ENCODE measurements at places on chromosomes 1 and 21.

- 0 out of 2 replicates have a peak, but pooled peaks cover 2% of the 10 kb centered on the region for H3K27me3 ChIP-seq
- no peak overlapping the region for H3K4me3 ChIP-seq
- H3K36me3 ChIP-seq = no peaks in the 10 kb centered on the region
- H3K4me1 ChIP-seq = peaks cover 7% of the 10 kb centered on the region
- H3K27ac ChIP-seq = no peak overlapping the region
- DNase-seq = no peak
Observed at GRCh38 chr1:34684266-34684665, 70.6 kb upstream of the GJB5 start.

- H3K27me3 ChIP-seq = no peaks in the 10 kb centered on the region
- DNase-seq = no peak
- H3K4me1 ChIP-seq = no peaks in the 10 kb centered on the region
- H3K27ac ChIP-seq = no peak overlapping the region
- H3K36me3 ChIP-seq = no peaks in the 10 kb centered on the region
Observed at GRCh38 chr21:9750341-9751086, 770.9 kb upstream of the TPTE start.

DNA sequence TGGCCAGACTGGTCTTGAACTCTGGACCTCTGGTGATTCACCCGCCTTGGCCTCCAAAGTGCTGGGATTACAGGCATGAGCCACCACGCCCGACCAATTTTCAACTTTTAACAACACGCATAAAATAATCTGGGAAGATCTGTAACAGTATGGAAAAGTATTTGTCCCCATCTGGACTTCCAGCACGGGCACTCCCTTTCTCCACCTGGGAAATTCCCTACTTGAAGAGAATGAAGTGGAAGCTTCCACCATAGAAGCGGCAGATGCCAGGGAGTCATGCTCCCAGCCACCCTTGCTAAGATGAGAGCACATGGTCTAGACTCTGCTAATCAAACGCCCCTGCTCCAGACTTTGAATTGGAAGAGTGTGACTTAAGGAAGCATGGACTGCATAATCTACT, 9.0 kb upstream of the GPR137B start:
- H3K4me3 ChIP-seq = no peak overlapping the region
- H3K36me3 ChIP-seq = no peaks in the 10 kb centered on the region
- H3K27ac ChIP-seq = no peak overlapping the region
- H3K27me3 ChIP-seq = no peaks in the 10 kb centered on the region
- H3K4me1 ChIP-seq = peaks cover 16% of the 10 kb centered on the region

DNA sequence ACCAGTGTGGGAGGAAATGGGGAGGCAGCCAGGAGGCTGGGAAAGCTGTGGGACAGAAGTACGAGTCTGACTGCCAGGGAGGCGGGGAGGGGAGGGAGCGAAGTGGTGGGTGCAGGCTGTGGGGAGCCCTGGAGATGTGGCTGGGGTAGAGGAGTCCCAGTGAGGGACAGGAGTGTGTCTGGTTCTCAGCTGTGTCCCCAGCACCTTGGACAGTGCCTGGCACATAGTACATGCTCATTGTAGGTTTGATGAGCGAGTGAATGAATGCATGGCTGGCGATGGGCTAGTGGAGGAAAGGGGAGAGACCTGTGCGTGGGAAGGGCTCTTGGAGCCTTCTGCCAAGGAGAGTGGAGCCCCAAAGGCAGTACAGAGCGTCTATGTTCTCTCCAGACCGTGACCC, 104.1 kb downstream of the SIK1 start:
- H3K27ac ChIP-seq = no peak overlapping the region
- peaks cover 61% of the 10 kb centered on the region for H3K4me1 ChIP-seq
- no peaks in the 10 kb centered on the region for H3K36me3 ChIP-seq

DNA sequence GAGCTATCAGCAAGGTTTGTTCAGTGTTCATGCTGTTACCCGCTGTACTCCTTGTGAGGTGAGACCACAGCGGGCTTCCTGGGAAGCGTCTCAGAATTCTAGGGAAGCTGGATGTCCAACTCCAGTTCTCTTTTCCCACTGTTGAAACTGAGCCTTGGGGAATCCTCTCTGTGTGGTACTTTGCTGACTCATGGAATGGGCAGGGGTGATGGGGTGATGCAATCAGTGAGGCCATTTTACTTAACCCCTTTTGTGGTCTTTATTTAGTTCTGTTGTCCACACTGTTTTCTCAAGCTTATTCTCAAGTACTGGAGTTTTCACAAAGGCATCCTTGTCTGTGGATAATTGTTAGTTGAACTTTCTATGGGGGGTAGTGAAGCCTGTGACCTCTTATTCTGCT, 42.6 kb downstream of the ACKR1 start:
- no peak overlapping the region for H3K4me3 ChIP-seq
- DNase-seq = no peak
- H3K36me3 ChIP-seq = no peaks in the 10 kb centered on the region
- H3K4me1 ChIP-seq = no peaks in the 10 kb centered on the region
- H3K27ac ChIP-seq = no peak overlapping the region

GRCh38 chr21:44399151-44399954, 45.9 kb downstream of the TRPM2 start:
- no peak for DNase-seq
- H3K36me3 ChIP-seq = no peaks in the 10 kb centered on the region
- H3K27ac ChIP-seq = no peak overlapping the region
- no peaks in the 10 kb centered on the region for H3K4me1 ChIP-seq
- H3K4me3 ChIP-seq = no peak overlapping the region

DNA sequence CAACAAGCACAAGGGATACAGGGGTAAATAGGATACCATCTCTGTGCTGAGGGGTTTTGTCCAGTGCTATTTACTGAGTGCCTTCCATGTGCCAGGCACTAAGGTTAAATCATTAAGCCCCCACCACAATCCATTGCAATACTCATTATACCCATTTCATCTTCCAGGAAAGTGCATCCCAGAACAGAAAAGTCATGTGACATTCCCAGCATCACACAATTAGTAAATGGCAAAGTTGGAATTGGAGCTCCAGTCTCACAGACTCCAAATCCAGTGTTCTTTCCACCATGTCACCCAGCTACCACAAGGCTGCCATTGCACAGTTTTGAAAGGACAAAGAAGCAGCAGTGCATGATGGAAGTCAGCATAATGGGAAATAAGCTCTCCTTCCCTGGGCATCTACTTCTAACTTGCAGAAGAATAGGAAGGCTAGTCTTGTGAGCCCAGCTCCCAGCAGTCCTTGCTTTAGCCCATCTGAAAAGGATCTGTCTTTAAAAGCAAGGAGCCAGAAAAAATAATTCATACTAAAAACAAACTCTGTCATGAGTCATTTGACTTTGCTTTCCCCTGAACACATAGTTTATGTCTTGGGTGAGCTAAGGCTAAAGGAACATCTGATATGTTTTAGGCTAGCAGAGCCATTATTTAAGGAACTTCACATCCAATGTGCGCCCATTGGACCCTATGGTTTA, 111.4 kb upstream of the HOOK1 start:
- H3K36me3 ChIP-seq = no peaks in the 10 kb centered on the region
- no peaks in the 10 kb centered on the region for H3K27me3 ChIP-seq
- no peak overlapping the region for H3K4me3 ChIP-seq

DNA sequence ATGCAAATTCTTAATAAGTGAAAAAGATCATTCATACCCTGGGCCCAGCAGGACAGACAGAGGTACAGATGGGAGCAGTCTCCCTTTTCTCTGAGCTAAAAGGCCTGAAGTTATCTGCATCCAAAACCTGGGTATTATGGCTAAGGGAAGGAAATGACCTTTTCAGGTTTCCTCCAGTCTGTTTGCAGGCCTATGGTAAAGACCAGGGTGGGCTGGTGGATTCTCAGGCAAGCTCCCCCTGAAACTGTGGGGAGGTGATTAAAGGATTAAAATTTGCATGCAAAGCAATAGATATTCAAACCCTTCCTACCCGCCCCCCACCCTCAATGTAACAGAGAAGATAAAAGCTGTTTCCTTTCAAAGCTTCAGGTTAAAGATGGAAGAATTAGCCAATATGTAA, 471.8 kb upstream of the RUNX1 start:
- no peaks in the 10 kb centered on the region for H3K4me1 ChIP-seq
- H3K36me3 ChIP-seq = no peaks in the 10 kb centered on the region

DNA sequence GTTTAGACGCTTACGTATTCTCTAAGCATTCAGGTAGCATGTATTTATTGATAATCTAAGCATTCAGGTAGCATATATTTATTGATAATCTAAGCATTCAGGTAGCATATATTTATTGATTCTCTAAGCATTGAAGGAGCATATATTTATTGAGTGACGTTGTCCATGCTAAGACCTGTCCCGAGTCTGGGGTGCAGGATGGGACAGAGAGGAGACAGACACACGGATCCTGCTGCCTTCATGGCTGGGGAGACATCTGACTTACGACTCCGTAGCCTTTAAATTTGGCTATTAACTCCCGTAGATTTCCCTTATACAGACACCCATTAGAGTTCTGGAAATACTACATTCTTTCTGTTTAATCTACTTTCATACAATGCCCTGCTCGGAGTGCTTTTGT, 982 bp downstream of the SCCPDH start:
- H3K4me3 ChIP-seq = peak overlapping the region; percentile 94
- peaks cover 16% of the 10 kb centered on the region for H3K4me1 ChIP-seq
- DNase-seq = peak; percentile 34
- H3K27me3 ChIP-seq = no peaks in the 10 kb centered on the region
- H3K36me3 ChIP-seq = peaks cover 28% of the 10 kb centered on the region

DNA sequence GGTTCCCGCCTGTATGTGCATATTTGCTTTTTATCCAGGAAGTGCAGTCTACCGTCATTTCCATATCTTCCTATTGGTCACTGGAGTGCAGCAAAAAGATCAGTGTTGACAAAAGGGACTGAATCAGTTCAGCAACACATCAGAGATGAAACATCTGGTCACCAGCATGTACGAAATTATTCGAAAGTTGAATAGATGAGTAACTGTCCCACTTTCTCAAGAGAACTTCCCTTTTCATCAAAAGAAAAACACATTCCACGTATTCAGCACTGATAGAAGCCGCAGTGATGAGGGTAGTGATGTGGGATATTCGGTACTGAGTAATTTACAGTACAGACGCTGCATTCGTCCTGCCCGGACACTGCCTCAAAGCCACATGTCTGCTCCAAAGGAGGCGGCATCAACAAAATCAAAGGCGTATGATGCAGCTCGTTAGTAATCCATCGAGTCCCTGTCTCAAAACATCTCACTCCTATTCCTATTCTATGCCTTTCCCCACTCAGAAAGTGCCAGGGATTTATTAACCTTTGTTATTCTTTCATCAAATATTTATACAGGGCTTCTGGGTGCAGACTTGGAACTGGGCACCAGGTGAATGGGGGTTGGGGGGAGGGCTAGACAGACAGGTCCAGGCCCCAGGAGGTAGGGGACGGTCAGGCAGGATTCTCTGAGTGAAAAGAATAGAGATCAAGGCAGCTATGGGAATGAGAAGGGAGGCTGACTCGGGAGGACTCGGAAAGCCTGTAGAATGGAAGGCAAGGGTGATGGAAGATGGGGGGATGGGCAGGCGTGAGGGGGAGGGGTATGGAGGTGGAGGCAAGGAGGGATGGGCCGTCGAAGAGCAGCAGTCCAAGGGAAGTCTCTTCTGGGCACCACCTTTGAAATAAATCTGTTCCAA, 79.5 kb upstream of the SLC45A1 start:
- no peak overlapping the region for H3K27ac ChIP-seq
- H3K36me3 ChIP-seq = no peaks in the 10 kb centered on the region
- no peaks in the 10 kb centered on the region for H3K27me3 ChIP-seq
- no peak overlapping the region for H3K4me3 ChIP-seq

GRCh38 chr1:43518935-43519686, 11.6 kb upstream of the PTPRF start:
- no peaks in the 10 kb centered on the region for H3K4me1 ChIP-seq

DNA sequence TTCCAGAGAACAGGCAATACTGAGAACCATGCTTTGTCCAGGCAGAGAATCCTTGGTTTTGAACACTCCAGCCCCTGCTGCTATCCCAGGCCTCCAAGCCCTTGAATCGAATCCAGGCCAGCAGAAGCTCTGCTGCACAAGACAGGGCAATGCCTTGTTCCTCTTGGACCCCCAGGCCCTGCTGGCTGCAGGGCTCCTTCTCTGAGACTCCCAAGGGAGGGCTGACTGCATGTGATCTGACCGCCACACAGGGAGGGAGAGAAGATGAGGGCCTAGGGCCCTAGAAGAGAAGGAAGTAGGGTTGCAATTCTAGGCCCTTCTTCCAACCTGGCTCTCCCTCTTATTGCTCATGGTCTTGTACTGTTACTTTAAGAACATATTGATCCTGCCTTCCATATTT, 160.6 kb upstream of the EDN2 start:
- no peak overlapping the region for H3K27ac ChIP-seq
- no peak overlapping the region for H3K4me3 ChIP-seq
- peaks cover 23% of the 10 kb centered on the region for H3K4me1 ChIP-seq
- no peaks in the 10 kb centered on the region for H3K36me3 ChIP-seq
- DNase-seq = no peak

- peaks cover 6% of the 10 kb centered on the region for H3K36me3 ChIP-seq
- no peaks in the 10 kb centered on the region for H3K27me3 ChIP-seq
- peak overlapping the region; percentile 80 for H3K4me3 ChIP-seq
- peak overlapping the region; percentile 85 for H3K27ac ChIP-seq
Observed at GRCh38 chr1:151282883-151283725, 1.0 kb downstream of the ZNF687 start.

- no peak overlapping the region for H3K27ac ChIP-seq
- no peaks in the 10 kb centered on the region for H3K36me3 ChIP-seq
- H3K27me3 ChIP-seq = no peaks in the 10 kb centered on the region
- H3K4me1 ChIP-seq = no peaks in the 10 kb centered on the region
- no peak for DNase-seq
- no peak overlapping the region for H3K4me3 ChIP-seq
Observed at GRCh38 chr1:10680487-10680886, 116.0 kb downstream of the CASZ1 start.

- peaks cover 23% of the 10 kb centered on the region for H3K36me3 ChIP-seq
- peaks cover 38% of the 10 kb centered on the region for H3K4me1 ChIP-seq
- no peak overlapping the region for H3K27ac ChIP-seq
- no peak overlapping the region for H3K4me3 ChIP-seq
- no peaks in the 10 kb centered on the region for H3K27me3 ChIP-seq
Observed at GRCh38 chr1:151344291-151344690, 2.8 kb downstream of the RFX5 start.

GRCh38 chr1:37094302-37094701, 60.0 kb upstream of the GRIK3 start:
- H3K27me3 ChIP-seq = no peaks in the 10 kb centered on the region
- no peak overlapping the region for H3K4me3 ChIP-seq

GRCh38 chr1:233389893-233390292, 62.4 kb downstream of the MAP3K21 start:
- H3K4me1 ChIP-seq = peaks cover 8% of the 10 kb centered on the region
- no peak for DNase-seq
- no peak overlapping the region for H3K4me3 ChIP-seq

GRCh38 chr1:70627910-70628309, 216.8 kb downstream of the CTH start:
- no peak overlapping the region for H3K4me3 ChIP-seq
- H3K27me3 ChIP-seq = no peaks in the 10 kb centered on the region
- no peak for DNase-seq

- H3K36me3 ChIP-seq = no peaks in the 10 kb centered on the region
- peak overlapping the region; percentile 50 for H3K27ac ChIP-seq
- no peak for DNase-seq
- H3K27me3 ChIP-seq = no peaks in the 10 kb centered on the region
- H3K4me3 ChIP-seq = no peak overlapping the region
Observed at GRCh38 chr1:8477166-8477982, 159.5 kb downstream of the SLC45A1 start.

Data from Karpas-422 (cell line).